ENCODE measurements at places on chromosomes 2 and 18.

DNA sequence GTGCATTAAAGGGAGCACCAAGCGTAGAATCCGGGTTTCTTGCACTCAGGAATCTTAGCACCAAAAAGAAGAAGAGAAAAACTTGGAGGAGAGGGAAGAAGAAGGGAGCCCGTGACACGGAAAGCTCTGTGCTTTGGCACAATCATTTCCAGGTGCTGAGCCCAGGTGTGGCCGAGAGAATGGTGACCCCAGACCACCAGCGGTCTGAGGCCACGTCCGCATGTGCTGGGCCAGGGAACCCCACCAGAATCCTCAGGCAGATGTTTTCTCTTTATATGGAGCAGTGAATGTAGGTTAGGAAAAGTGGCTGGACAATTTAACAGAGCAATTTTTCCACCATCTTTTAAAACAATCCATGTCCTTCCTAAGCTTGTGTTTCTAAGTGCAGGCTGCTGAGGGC is 520.9 kb downstream of the EPHA4 start:
- no peak for DNase-seq

DNA sequence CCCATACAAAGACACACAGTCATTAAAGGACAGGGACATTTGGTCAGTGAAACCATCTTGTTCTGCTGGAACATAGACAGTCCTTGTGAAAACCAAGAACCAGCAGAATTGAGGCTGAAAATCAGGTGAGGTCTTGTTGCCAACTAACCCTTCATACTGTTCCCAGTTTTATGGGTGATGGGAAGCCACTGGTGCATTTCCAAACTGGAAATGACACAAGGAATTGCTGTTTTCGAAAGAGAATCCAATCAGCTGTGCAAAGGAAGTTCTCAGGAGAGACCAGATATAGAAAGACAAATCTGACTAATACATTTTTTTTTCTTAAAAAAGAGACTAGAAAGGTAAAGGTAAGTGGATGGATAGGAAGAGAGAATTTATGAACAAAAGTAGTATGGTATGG is 948.2 kb downstream of the TSN start:
- no peak for DNase-seq

DNA sequence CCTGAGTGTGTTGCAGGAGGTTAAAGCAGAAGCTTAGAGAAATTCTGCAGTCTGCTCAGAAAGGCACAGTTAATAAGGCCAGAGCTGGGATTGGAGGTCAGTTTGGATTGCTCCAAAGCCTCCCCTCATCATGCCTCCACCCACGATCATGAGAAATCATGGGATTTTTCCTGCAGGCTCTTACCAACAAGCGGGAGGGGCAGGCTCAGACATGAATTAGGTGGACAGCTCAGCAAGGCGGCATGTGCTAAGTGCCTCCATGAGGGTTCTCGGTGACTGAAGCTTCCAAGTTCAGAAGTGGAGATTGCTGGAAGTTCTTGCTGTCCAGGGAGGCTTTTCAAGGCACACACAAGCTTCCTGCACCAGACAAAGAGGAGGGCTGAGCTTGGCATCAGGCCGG is 163.8 kb downstream of the SETBP1 start:
- DNase-seq = no peak

GRCh38 chr2:40257340-40258134 is 194.4 kb downstream of the SLC8A1 start:
- no peak for DNase-seq

- no peak for DNase-seq
Observed at GRCh38 chr2:72958542-72959385, 41.4 kb downstream of the EMX1 start.

GRCh38 chr18:51091270-51091669 is 61.3 kb downstream of the SMAD4 start:
- DNase-seq = no peak

DNA sequence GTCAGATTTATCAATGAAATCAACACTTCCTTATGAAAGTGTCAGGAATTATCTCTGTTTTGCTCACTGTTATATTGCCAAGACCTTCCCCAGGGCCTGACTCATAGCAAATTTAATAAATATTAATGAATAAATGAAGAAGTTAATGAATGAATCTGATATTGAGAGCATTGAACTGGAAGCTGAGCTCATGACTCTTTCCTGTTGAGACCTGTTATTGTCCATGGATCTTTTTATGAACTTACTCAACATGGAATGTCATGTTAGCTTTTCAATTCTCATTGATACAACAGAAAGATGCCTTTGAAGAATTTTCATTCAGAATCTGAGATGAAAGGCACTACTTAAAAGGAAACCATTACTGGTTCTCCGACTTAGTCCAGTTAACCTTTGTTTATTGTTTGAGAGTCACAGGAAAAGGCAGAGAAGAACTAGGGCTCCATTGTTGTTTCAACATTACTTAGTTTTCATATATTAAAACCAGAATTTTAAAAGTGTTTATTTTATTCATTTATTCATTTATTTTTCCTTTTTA is 90.4 kb upstream of the UNC80 start:
- no peak for DNase-seq

DNA sequence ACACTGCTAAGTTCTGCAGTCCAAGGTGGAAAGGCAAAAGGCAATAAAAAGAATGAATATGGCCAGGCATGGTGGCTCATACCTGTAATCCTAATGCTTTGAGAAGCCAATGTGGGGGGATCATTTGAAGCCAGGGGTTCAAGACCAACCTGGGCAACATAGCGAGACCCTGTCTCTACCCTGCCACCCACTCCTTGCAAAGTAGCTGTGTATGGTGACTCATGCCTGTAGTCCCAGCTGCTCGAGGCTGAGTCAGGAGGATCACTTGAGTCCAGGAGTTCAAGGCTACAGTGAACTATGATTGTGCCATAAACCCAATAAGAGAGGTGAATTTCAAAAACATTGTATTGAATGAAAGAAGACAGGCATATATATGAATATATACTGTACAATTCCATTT is 2.4 kb downstream of the MYL12B start:
- DNase-seq = no peak

DNA sequence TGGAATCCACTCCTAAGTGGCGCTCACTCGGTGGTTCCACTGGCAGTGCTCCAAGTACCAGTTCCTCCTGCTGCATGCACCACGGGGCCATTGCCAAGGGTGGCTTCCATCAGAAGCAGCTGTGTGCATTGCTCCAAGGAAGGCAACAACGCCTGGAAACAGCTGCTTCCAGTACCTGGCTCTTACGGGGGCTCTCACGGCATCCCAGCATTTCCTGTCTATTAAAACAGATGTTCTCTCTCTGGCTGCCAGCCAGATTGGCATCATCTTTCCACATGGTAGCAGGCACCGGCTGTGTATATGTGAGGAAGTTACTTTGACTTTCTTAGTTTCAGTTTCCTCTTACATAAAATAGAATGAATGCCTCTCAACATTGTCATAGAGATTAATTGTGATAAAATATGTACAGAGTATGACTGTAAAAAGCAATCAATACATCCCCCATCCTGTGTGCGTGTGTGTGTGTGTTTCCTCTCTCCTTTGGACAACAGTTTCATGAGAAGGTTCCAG is 84.9 kb downstream of the CMPK2 start:
- peak; percentile 33 for DNase-seq

DNA sequence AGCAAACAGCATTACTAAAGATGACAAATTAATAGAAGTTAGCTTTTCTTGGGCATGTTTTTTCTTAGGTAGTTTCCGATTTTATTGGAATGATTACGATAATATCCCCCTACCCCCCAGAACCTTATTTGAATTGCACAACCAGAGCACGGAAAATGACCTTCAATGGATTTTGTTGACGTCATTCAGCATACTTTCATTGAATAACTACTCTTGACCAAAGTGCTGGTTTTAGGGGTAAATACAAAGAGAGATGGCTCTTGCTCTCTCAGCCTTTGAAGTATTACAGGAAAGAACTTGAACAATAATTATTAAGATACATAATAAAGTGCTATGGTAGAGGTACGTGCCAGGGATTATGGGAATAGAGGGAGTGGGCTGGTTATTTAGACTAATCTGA is 36.0 kb downstream of the VAPA start:
- DNase-seq = no peak

DNA sequence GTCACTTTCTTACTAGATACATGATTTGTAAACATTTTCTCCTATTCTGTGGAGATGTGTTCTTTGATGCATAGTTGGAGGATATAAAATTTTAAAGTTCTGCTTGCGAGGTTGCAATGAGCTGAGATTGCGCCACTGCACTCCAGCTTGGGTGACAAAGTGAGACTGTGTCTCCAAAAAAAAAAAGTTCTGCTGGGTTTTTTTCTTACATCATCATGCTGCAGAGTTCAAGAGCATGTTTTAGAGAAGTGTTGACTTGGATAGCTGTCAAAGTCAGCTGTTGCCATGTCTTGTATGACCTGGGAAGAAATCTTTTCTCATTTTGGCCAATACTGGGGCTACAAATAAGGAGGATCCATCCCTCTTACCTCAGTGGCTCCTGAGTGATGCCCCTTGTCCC is 71.3 kb downstream of the UGGT1 start:
- DNase-seq = no peak

DNA sequence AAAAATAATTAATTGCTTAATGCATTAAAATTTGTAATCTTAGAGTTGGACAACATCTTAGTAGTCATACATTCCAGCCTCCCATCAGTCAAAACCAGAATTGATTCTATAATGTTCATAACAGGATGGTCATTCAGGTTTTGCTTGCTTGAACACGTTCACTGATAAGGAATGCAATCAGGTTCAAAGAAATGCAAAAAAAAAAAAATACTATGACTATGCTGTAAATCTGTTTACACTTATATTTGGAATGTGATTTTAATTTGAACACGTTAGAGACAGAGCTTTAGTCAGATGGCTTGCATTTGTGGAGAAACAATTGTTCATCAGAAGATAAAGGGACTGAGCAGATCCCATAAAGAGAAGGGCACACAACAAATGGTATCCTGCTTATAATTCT is 131.3 kb upstream of the UNC80 start:
- no peak for DNase-seq

DNA sequence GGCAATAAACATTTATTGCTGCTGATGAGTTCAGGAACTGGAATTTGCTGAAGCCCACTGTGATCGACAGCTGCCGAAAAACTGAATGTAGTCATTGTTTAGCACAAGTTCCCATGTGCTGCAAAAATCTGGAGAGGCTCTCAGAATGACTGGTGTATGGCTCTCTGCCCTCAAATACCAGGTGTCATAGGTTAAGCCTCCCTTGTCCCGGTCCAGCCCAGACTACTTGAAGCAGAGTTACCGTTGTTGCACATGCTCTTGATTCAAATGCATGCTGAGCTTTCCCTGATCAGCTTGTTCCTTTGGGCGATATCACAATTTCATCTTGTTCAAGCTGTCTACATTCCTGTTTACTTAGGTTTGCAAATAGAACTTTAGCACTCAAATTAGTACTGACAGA is 625.2 kb downstream of the CPS1 start:
- DNase-seq = no peak

- DNase-seq = no peak
Observed at GRCh38 chr2:237663517-237664110, 36.2 kb downstream of the LRRFIP1 start.

- DNase-seq = no peak
Observed at GRCh38 chr2:96245609-96246390, 20.0 kb downstream of the TMEM127 start.

DNA sequence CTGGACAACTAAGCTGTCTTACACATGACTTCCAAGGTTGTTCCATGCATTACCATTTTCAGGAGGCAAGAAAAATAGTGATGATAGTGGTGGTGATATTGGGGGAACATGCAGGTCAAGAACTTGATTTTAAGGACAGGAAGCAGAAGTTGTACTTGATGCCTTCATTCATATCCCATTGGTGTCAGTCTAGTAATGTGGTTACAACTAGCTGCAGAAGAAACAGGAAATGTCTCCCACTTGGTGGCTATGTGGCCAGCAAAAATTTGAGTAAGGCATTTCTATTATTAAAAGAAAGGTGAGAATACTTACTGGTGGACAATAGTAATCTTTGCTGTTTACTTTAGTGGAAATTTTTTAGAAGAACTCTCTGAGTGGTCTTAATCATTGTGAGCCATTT is 103.4 kb downstream of the ALMS1 start:
- no peak for DNase-seq

DNA sequence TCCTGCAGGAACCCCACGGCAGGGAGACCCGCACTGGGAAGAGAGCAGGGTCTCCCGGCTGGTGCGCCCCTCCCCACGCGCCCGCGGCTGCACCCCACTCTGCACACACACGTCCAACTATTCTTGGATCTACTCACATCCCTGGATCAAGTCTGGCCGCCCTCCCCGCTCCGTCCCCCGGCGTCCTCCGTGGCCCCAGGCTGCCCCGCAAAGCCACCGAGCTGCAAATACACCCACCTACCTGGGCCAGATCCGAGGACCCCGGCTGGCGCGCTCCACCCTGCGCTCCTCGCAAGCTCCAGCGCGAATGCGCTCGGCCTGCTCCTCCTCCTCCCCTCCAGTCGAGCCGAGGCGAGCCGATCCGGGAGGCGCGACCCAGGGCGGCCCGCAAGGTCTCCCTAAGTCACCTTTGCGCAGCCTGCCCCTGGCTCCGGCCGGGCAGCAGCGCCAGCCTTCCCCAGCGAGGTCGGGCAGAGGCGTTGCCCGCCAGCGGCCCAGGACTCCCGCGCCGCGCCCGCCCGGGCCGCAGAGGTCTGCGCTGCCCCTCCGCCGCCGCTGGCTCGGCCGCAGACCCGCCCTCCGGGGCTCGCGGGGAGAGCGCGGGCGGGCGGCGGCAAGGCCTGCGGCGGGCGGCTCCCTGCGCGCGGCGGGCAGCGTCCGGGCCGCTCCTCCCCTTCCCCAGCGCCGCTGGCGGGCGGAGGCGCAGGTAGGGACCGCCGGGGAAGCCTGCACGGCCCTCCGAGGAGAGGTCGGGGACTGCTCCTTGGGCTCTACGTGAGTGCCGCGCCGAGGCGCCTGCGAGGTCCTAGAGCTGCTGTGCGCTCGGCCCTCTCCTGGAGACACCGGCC is 126.0 kb downstream of the OSBPL1A start:
- DNase-seq = peak; percentile 11

- DNase-seq = no peak
Observed at GRCh38 chr2:234050455-234051135, at the start of gene SPP2. Gene SPP2 (plus strand): TSS chr2:234050702. CDS start chr2:234050787, 85 bp downstream.

DNA sequence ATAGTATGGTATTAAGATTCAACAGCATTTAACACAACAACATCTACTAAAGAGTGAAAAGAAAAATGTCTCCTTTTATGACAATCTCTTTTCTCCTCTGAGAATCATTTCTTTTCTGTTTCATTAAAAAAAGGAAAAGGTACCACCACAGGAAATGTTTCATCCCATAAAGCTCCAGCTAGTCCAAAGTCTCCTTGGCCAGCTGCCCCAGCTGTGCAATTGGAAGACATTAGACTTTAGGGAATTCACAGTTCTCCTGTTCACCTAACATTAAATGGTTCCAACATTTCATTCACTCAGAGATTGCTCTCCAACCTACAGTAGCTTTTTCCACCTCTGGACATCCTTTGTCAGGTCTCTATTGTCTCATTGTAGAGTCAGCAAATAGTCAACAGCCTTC is 78.7 kb upstream of the YPEL5 start:
- no peak for DNase-seq

DNA sequence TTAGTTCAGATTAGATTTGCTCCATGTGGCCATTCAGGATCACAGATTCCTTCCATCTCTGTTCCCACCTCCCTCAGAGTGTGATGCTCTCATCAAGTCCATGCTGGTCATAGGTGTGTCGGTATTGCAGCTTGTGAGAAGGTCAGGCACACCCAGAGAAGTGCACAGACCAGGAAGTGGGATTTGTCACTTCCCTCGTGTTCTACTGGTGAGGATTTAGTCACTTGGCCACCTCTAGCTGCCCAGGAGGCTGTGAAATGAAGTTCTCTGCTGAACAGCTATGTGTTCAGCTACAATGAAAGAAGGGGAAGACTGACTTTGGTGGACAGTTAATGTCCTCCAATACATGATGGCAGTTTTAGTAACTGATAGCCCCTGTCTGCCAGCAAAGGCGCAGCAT is 3.5 kb upstream of the LANCL1 start:
- DNase-seq = no peak

Data from activated CD4-positive, alpha-beta T cell treated with anti-CD3 and anti-CD28 coated beads, Interleukin-2, amount 10 ng/mL, durations not matched to agents 7 days and 5 days (primary cell).